ENCODE measurements at places on chromosomes 7 and 10.

DNA sequence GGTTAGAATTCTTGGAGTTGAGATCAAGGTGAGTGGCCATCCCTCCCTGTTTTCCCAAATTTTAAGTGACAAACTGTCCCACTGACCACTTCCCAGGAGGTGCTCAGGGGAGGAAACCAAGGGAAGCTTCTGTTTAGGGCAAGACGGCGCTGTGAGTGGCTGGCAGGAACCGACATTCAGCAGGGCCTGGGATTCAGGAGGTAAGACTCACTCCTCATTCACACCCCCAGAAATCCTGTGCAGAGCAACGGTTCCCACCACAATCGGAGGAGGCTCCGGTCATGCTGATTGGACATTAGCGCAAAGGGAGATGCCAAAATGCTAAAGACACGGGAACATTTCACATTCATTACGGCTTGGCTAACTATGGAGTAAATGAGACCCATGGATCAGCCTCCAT lies 200.9 kb downstream of the GRID1 start:
- no peak for DNase-seq

- no peak for DNase-seq
Measured at GRCh38 chr7:1920881-1921280, 250.8 kb downstream of the ELFN1 start.

GRCh38 chr10:91708174-91708861 lies 75.4 kb upstream of the PPP1R3C start:
- no peak for DNase-seq

GRCh38 chr10:103470761-103471653 lies 8.0 kb downstream of the CALHM3 start:
- no peak for DNase-seq

GRCh38 chr7:50466815-50467585 lies 16.9 kb upstream of the FIGNL1 start:
- no peak for DNase-seq

DNA sequence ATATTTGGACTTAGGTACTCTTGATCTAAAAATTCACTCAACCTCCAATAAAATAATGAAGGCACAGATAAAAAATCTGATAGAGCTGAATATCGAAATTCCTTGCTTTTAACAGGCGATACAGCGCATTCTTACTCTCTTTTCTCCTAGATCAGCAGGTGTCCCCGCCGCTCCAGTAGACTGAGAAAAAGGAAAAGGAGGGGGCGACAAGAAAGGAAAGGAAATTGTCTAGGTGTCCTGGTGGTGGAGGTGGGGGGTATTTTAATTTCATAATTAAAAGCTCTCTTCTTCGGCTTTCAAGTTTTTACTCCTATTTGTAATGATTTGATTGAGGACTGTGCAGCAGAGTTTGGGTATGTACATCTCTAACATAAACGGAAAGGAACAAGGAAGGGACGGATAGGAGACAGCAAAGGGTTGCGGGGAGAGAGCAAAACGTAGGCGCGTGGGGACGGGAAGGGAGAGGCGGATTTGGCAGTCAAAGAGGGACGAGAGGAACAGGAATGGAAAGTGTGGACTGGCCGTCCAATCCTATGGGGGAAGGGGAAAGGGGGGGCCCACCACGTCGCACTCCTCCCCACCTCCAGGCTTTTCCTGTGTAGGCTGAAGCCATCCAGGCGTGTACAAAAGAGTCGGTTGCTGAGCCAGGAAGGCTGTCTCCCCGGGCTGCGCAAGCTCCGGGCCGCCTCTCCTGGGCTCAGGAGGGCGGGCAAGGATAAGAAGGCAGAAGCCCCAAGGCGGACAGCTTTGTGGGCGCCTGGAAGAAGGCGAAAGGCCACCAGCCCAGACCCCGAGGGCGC lies 875 bp upstream of the HECTD2 start:
- peak; percentile 72 for DNase-seq

GRCh38 chr10:121577568-121577967 lies 20.7 kb downstream of the FGFR2 start:
- DNase-seq: no peak

- no peak for DNase-seq
Measured at GRCh38 chr7:120989257-120990220, 1.0 kb downstream of the CPED1 start.

DNA sequence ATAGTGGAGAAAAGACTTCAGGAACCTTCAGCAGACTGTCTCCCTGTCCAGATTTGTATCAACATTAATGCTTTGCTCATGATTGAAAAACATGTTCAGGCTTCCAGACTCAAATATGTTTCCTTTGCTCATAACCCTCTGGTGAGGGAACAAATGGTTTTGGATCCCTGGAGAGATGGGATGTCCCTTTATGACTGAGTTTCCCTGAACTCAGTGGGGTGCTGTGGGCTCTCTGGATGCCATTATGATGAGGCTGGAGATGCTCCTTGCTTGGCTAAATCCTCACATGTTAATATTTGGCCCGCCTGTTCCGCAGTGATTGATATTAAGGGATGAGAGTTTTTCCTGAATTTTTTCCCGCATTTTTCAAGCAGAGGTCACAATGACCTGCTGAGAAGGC lies 749.4 kb downstream of the SUGCT start:
- no peak for DNase-seq

DNA sequence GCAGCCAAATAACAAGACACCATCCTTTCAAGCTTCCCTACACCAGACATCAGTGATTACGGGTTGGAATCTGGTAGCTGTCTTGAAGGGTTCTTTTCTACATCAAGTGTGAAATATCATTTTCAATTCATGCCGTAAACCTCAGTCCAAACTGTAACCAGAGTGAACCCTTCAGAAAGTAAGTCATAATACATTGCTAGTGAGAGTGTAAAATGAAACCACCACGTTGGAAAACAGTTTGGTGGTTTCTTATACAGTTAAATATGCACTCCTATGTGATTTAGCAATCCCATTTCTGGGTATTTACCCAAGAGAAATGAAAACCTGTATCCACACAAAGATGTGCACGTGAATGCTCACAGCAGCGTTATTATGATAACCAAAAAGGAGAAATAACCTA lies 25.6 kb upstream of the ZC3HAV1L start:
- no peak for DNase-seq

- no peak for DNase-seq
Measured at GRCh38 chr10:79491143-79491835, 21.0 kb upstream of the EIF5AL1 start.

- DNase-seq: no peak
Measured at GRCh38 chr10:33229949-33230267, 104.6 kb downstream of the NRP1 start.

- DNase-seq: no peak
Measured at GRCh38 chr10:29130190-29130673, 158.6 kb upstream of the LYZL1 start.

DNA sequence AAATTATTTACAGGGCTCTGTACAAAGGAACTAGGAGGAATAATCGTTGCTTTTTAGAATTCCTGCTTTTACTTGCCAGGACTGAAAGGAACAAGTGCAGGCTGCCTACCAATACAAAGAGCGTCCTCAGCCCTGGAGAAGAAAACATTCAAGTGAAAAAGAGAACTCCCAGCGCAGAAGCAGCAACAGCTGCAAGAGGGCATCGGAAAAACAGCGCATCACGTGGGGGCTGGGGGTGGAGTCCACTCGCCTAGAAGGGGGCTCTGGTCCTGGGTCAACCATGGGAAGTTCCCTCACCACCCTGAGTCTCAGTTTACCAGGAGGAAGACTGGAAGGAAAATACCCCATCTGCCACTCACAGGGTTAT lies 385 bp upstream of the C10orf90 start:
- peak; percentile 86 for DNase-seq

DNA sequence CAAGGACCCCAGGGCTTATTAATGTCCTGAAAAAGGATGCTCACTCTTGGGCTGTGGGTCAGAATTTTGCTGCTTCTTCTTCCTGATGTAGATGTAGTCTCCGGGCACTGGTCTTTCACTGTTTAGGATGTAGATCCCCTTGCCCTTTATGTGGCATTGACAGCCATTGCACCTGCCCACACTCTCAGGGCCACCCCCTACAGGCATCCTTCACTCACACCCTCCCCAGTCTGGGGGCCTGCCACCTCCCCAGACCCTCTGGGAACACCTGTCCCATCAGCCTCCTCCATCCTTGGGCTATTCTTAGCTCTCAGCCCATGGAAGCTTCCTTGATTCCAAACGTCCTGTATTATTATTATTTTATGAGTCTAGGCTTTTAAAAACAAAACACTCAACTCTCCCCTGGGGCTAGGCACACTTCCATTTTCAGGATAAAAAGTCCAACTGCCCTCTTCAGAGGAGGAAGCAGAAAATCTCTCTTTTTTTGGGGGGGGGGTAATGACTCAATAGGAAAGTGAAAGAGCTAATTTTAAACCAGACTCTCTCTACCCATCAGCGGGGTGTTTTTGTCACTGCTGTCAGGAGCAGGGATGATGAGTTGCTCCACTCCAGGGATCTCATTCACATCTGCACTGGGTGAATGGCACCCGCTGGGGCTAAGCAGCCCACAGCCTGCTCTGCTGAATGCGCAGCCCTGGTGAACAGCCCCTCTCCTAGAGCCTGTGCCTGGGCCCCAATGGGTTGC lies 11.5 kb upstream of the KLRG2 start:
- no peak for DNase-seq

DNA sequence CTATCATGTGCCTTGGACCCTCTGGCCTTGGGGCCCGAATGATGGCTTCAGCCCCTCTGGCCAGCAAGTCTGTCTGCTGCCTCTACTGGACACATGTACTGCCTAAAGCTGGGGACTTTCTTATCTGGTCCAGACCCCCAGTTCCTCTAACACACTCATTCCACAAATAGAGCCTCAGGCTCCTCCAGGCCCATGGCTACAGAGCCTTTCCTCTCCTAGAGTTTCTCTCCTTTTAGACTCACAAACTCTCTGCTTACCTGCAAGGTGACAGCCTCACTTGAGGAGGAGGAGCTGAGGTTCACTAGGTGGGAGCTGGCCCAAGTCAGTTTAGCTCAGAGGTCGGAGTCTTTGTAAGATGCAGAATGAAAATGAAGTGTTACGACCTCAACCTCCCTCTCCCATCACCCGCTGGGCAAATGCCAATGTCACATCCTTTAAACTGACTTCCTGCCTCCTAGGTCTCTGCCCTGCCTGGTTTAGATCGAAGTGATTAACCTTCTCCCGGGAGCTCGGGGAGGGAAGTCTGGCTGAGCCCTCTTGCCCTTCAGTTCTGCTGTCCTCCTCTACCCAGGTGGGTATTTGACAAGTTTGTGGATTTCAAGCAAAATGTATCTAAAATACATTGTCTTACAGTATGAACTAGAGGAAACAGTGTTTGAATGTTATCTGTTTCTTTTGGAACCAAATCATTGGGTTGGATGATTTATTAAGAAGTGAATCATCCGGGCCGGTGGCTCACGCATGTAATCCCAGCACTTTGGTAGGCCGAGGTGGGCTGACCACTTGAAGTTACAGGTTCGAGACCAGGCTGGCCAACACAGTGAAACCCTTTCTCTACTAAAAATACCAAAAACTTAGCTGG lies 71.9 kb upstream of the TNS3 start:
- no peak for DNase-seq

DNA sequence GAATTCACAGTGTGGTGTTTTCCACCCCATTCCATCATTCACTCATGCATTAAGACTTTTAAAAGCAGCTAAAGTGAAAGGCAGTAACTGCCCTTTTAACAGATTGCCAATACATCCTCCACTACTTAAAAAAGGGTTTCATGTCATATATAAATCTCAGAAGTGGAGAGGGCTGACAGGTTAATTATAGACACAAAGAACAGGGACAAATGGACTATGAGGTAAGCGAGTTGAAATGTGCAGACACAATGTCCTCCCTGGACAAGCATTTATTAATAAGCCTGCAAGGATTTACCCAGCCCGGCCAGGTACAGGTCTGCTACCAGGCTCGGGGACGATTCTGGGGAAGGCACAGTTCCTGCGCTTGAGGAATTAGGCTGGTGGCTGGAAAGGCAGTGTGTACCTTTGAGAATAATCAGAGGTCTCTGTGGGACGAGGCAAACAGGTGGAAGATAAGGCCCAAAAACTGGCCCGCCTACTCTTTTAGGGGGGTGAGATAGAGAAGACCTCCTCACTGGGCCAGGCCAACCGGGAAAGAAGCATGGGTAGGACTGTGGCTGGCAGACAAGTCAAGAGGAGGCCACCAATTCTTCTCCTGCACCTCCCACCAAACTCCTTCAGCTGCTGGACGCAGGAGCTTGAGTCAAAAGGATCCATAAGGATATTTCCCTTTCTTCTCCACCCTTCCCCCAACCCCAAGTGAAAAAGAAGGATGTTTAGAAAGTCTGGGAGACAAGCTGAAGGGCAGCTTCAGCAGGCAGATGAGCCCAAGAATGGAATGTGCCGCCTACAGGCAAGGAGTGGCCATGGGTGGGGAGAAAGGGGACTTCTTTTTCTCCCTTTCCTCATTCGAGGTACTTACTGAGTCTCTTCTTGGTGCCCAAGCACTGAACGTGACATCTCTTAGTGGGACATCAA lies 1.5 kb downstream of the PDLIM1 start:
- DNase-seq: no peak

Data from amygdala (tissue), 56 donors.